Psoas muscle (tissue), 8 donors: ENCODE measurements at places on chromosomes 6 and 20. TPM values are rescaled to one million over a fixed set of nuclear protein-coding genes. Genes with fewer than 3 reads are reported as not detected.

GRCh38 chr20:23445596-23446217, 6.2 kb downstream of the CSTL1 start:
- no peak overlapping the region for H3K27ac ChIP-seq
- no peak overlapping the region for H3K4me3 ChIP-seq
- no peaks in the 10 kb centered on the region for H3K36me3 ChIP-seq
- no peaks in the 10 kb centered on the region for H3K27me3 ChIP-seq
- no peaks in the 10 kb centered on the region for H3K4me1 ChIP-seq
- no peak for DNase-seq

DNA sequence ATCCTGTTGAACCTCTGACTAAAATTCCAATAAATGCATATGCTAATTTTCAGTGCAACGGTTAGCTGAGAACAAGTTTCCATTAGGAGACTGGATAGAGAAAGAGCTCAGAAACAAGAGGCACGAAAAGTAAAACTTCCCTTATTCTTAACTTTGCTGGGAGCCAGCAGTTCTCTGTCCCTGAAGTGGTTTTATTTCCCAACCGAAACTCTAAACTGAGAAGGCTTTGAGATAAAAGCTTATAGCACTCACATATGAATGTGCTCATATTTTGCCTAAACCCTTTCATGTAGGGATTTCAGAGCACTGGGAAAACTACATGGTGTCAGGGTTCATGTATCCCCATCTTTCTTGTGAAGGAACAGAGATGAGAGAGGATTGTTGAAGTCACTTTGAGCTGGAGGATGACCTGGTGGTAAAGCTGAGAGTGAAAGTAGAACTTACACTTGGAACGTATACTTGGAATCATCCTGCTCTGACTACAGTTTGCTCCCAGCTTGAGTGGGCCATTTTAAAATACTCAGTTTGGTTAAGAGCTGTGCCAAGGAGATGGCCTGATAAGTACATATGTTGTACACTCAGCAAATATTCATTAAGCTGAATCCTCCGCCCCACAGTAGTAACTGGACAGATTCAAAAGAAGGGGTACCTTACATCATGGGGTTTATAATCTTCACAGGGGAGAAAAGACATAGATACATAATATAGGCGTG, 324.2 kb upstream of the CNR1 start:
- no peaks in the 10 kb centered on the region for H3K36me3 ChIP-seq
- H3K27me3 ChIP-seq = no peaks in the 10 kb centered on the region
- no peaks in the 10 kb centered on the region for H3K4me1 ChIP-seq
- no peak overlapping the region for H3K27ac ChIP-seq
- DNase-seq = no peak
- H3K4me3 ChIP-seq = no peak overlapping the region

BPIFB4 gene
- not detected for total RNA-seq

EPB41L1 gene
- total RNA-seq = 9.3 TPM

GRCh38 chr20:51995551-51995951, 193.2 kb upstream of the SALL4 start:
- H3K4me1 ChIP-seq = no peaks in the 10 kb centered on the region
- no peak overlapping the region for H3K4me3 ChIP-seq
- DNase-seq = no peak
- H3K36me3 ChIP-seq = no peaks in the 10 kb centered on the region
- H3K27ac ChIP-seq = no peak overlapping the region
- H3K27me3 ChIP-seq = no peaks in the 10 kb centered on the region

RBM24 gene
- 248 TPM for total RNA-seq

GRCh38 chr6:105474234-105474633, 71.4 kb upstream of the PREP start:
- H3K4me1 ChIP-seq = no peaks in the 10 kb centered on the region
- H3K4me3 ChIP-seq = no peak overlapping the region
- no peaks in the 10 kb centered on the region for H3K36me3 ChIP-seq
- H3K27ac ChIP-seq = no peak overlapping the region
- H3K27me3 ChIP-seq = no peaks in the 10 kb centered on the region

TPBG gene
- total RNA-seq = 1.1 TPM

- peaks cover 6% of the 10 kb centered on the region for H3K4me1 ChIP-seq
- no peaks in the 10 kb centered on the region for H3K36me3 ChIP-seq
- no peaks in the 10 kb centered on the region for H3K27me3 ChIP-seq
- DNase-seq = no peak
- H3K4me3 ChIP-seq = no peak overlapping the region
- H3K27ac ChIP-seq = no peak overlapping the region
Measured at GRCh38 chr6:56866917-56867522, 87.9 kb upstream of the BEND6 start.

DNA sequence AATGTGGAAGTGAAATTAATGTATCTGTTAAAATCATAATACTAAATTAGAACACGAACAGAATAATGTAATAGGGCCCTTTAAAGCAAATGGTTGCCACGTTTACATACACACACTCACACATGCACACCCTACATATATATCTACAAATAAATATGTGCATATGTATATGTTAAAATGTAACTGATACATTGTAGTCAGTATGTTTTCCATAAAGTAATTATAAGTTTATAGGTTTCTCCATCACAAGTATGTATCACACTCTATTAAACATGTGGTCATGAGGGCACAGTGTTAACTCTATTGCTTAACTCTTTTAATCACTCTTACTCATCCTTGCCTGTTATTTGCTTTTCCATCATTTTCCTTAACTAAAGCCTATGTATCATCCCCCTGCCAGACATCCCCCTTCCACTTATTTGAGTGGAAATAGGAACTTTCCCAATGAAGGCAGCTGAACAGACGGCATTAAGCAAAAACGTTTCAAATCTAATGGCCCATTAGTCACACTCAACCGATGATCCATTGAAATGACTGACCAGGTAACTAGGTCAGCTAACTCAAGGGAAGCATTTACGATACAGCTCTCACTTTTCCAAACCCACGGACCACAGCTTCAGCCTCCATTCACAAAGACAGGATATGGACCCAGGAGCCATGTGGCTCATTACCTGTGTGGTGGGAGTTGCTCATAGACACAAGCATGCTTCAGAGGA, 89.3 kb downstream of the HAO1 start:
- no peaks in the 10 kb centered on the region for H3K36me3 ChIP-seq
- H3K27me3 ChIP-seq = no peaks in the 10 kb centered on the region
- no peak for DNase-seq

CST4 gene
- total RNA-seq = not detected

DNA sequence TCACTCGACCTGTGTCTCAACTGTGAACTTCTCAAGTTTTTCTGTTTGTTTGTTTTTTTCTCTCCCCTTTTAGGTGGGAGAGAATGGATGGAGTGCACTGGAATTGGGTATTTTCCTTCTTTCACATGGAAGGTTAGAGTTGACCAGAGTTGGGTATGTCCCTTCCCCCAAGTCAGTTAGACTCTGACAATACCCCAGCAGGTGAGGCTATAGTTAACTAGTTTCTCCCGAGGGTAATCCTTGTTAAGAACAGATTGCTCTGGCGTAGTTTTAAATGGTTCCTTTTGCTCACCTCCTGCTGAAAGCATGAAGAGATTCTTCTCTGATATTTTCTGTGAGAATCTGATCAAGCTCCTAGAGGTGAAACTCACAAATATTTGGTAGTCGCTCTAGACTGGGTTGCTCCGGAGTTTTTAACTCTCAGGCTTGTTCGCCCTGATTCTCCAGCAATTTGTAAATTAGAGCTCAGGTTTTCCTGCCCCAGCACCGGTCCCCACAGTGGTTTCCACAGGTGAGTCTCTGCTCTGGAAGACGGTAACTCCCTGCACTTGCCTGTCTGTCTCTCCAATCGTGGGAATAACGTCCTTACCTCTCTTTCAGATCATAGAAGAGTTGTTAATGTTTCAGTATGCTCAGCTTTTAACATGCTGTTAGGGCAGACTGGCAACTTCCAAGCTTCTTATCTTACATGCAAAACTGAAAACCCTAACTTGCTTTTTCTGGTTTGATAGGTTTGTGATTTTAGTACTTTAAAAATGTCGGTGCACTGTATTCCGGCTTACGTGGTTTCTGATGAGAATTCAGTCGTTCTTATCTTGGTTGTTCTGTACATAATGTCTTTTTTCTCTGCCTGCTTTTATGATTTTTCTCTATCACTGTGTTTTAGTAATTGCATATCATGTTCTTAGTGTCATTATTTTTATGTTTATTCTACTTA, 111.2 kb upstream of the HIVEP1 start:
- no peaks in the 10 kb centered on the region for H3K36me3 ChIP-seq
- H3K4me3 ChIP-seq = no peak overlapping the region
- H3K27ac ChIP-seq = no peak overlapping the region
- H3K4me1 ChIP-seq = no peaks in the 10 kb centered on the region
- H3K27me3 ChIP-seq = no peaks in the 10 kb centered on the region

NOX3 gene
- not detected for total RNA-seq

GRCh38 chr6:131972741-131973140, 21.6 kb upstream of the CCN2 start:
- H3K4me3 ChIP-seq = no peak overlapping the region
- no peaks in the 10 kb centered on the region for H3K36me3 ChIP-seq
- no peaks in the 10 kb centered on the region for H3K27me3 ChIP-seq
